ENCODE measurements at places on chromosomes 5 and 9.

DNA sequence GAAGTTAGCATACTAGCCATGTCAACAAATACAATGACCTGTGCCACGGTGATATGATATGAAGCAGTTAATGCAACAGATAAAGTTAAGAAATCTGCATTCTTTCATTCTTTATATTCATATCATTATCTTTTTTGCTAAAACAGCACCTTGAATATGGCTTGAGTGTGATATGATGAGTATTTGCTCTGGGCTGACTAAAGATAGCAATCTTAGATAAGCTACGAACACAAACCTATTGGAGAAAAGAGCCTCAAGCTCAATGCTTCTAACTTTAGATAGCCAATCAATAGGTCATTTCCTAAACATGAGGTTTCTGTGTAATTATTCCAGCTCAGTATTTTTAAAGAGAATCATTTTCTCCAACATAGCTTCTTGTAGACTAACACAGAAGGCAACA is 61.7 kb downstream of the NR2F1 start:
- ATAC-seq = no peak

DNA sequence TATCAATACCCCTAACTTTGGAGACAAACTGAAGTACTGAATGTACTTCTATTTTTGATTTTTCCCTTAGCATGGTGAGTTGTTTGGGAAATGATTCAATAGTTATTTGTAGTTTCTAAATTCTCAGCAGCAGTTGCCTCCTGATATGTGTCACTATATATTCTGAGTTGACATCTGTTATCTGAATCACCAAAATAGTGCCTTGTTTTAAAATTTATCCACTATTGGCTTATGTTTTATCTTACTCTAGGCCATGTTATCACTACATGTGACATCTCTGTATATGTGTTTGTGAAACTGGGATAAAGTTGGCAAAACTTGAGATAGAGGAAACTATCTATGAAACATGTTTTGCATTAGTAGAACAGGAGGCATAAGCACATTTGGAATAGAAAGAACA is 317.6 kb downstream of the TLE4 start:
- no peak for ATAC-seq

- no peak for ATAC-seq
These were observed 138.4 kb downstream of the EFNA5 start for GRCh38 chr5:107532169-107532878.

GRCh38 chr5:133293960-133294359 is 242.1 kb downstream of the HSPA4 start:
- no peak for ATAC-seq

- no peak for ATAC-seq
These were observed 80.3 kb upstream of the RPS23 start for GRCh38 chr5:82358457-82358856.

GRCh38 chr9:18109675-18110074 is 364.3 kb upstream of the ADAMTSL1 start:
- ATAC-seq = no peak

DNA sequence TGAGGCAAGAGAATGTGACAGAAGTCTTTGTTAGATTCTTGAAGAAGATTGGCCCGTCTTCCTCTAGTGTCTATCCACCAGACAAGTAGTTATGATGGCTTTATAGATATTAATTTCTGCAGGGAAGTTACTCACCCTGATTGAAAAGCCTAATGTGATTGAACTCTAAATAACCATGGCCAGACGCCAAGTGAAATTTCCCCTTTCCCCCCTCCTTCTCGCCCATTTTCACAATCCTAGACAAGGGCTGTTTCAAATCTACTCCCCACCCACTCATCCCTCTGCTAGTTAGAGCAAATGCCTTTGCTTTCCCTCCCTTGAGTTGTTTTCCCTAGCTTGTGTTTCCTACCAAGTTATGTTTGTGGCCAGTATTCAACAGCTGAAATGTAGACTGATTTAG is 182.5 kb downstream of the TMEM167A start:
- no peak for ATAC-seq

DNA sequence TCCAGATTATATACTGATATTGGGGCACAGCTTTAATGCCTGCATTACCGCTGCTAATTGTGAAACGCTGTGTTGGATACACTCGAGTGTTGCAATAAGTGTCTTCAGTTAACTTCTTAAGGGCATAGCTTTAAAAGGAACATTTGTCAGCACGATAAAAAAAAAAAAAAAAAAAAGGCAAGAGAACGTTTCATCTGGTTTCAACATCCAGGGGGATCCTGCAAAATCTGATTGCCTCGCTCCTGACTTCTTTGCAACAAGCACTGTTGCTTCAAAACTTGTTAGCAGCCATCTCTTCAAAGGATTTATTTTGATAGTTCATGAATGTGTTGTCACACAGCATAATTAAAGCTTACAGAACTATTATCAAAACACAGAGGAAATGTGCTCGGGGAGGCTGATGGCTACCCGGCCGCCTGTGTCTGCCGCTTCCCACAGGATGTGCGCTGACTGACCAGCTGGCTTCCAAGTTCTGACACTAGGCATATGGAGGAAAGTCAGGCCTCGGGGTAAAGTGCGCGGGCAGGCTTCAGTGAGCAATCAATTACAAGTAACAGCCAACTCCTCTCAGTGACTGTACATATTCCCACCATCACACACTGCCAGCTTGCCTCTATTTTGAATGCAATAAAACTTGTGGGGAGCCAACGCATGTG is 77.7 kb downstream of the EBF1 start:
- ATAC-seq = peak; percentile 32

- no peak for ATAC-seq
These were observed 181.7 kb downstream of the MTRR start for GRCh38 chr5:8050616-8051175.

- no peak for ATAC-seq
These were observed 600.7 kb upstream of the SGCD start for GRCh38 chr5:155726267-155726666.

GRCh38 chr9:102185371-102185770 is 446.9 kb upstream of the GRIN3A start:
- ATAC-seq = no peak

DNA sequence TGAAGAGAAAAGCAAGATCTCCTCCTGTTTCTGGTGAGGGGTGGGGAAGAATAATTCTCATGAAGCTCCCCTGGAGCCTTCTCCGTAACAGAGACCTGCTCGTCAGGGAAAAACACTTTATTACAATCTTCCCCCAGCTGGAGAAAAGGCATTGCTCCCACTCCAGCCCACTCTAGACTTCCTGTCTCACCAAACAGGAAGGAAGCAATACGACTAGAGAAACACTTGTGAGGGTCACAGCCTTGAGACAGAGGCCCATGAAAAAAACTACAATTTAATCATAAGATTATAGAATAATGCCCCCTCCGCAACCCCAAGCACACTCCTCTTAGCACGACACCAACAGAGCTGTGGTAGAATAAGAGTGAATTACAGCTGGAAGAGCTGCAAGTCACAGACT is 197.2 kb upstream of the S1PR3 start:
- no peak for ATAC-seq

GRCh38 chr5:90689064-90689463 is 130.5 kb downstream of the ADGRV1 start:
- no peak for ATAC-seq

- no peak for ATAC-seq
These were observed 52.7 kb downstream of the ABHD17B start for GRCh38 chr9:71858102-71858798.

DNA sequence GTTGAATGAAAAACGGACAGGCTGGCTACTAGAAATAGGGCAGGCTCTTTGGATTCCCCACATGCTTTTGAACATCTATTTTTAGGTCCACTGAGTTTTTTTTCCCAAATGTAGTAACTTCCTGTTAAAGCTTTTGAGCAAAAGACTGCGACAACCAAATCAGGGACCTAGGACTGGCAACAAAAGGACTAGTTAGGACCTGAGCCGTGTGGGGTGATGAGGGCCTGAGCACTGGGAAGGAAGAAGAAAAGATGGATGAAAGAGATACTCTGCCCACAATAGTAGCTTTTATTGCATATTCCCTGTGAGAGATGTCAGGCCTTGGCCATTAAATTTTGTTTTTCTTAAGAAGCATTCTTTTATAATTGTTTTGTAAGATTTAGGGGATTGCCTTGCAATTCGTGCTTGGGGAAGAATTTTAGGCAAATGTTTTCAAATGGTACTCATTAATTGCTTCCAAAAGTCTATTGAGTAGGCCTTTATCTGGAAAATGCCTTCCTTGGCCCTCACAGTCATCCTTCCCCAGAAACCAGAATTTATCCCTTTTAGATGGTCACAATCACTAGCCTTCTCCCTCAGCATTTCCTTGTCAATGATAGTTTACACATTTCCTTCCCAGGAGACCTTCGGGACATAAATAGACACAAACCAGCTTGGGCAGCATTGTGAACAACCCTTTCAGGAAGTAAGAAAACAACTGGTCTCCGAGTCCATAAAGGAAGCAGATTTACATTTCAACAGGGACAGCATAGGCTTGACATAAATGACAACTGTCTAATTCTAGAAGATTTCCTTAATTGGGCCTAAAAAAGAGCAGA is 166.5 kb downstream of the RMI1 start:
- no peak for ATAC-seq

DNA sequence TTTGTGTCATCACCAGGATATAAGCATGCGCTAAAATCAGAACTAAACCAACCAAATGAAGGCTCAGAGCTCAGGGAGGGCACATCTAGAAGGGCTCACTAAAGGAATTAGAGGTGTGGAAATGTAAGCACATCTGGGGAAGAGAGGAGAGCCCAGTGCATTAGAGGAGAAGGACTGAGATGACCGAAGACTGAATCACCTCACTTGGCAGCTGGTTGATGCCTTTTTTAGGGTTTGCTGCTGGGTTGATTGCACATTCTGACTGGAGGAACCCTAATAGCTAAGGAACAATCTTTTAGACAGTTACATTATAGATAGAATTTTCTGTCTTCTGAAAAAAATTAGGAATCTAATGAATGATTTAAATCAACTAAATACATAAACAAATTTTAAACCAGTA is 8.2 kb upstream of the IFNA21 start:
- ATAC-seq = no peak

DNA sequence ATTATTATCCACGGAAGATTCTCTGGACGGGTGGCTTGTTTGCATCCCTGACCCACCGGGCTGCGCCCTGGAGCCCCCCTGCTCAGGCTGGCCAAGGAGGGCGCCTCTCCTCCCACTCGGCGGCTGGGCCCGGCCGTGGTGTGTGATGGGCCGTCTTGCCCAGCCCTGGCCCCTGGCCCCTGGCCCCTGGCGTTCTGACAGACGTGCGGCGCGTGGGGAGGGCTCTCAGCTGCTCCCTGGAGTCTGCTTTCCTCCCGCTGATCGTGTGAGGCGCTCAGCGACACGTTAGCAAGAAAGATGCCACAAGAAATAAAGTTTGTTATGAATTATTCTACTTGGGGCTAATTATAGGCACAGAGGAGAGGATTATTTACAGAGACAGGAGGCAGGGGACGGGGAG is 33.3 kb downstream of the UNC5A start:
- ATAC-seq = no peak

GRCh38 chr9:71690689-71691435 is 77.5 kb downstream of the CEMIP2 start:
- ATAC-seq = peak; percentile 69

GRCh38 chr9:19999491-20000057 is 210.7 kb upstream of the SLC24A2 start:
- ATAC-seq = peak; percentile 46
